Motor neuron (in vitro differentiated cells): ENCODE measurements at places on chromosomes 16 and 17. TPM values are rescaled to one million over a fixed set of nuclear protein-coding genes. Genes with fewer than 3 reads are reported as not detected.

Gene LDAF1
- 4.4 and 5.6 TPM in 2 replicates for total RNA-seq

Gene AATK
- total RNA-seq = 7.6 and 8.1 TPM in 2 replicates

Gene SBK1
- total RNA-seq = 24.2 and 27.6 TPM in 2 replicates

Gene TBC1D3K
- total RNA-seq = not detected in 2 replicates

Gene NLRC3
- total RNA-seq = 0.41 and 0.54 TPM in 2 replicates

Gene OSBPL7
- 16.2 and 16.6 TPM in 2 replicates for total RNA-seq

Gene QRICH2
- total RNA-seq = 9.3 and 16.4 TPM in 2 replicates

Gene MYH13
- not detected in 2 replicates for total RNA-seq

Gene SEZ6L2
- total RNA-seq = 23.2 and 29.3 TPM in 2 replicates

Gene UTS2R
- 0.26 TPM in 1 of 2 replicates, not detected in the other for total RNA-seq

Gene SMPD3
- total RNA-seq = 26.3 and 27.9 TPM in 2 replicates

Gene SLC47A1
- 0.19 and 0.22 TPM in 2 replicates for total RNA-seq

Gene UNK
- total RNA-seq = 38.2 and 39.1 TPM in 2 replicates

Gene KRTAP2-2
- 0.36 TPM in 1 of 2 replicates, not detected in the other for total RNA-seq

Gene TERB1
- 0.49 TPM in 1 of 2 replicates, not detected in the other for total RNA-seq

Gene RND2
- 0.54 and 0.66 TPM in 2 replicates for total RNA-seq

Gene MMP28
- 0.11 TPM in 1 of 2 replicates, not detected in the other for total RNA-seq

Gene KRTAP29-1
- not detected in 2 replicates for total RNA-seq

Gene DNAJC7
- 124 and 143 TPM in 2 replicates for total RNA-seq

Gene FAM20A
- total RNA-seq = 3.5 and 3.9 TPM in 2 replicates

Gene TBC1D3G
- total RNA-seq = not detected in 2 replicates

Gene NUDT7
- total RNA-seq = 9.5 and 10.1 TPM in 2 replicates

Gene CFDP1
- 65.5 and 75.7 TPM in 2 replicates for total RNA-seq

Gene LITAFD
- total RNA-seq = 0.87 and 0.95 TPM in 2 replicates
